ENCODE measurements at places on chromosomes 5 and 9. TPM values are rescaled to one million over a fixed set of nuclear protein-coding genes. Genes with fewer than 3 reads are reported as not detected.

DNA sequence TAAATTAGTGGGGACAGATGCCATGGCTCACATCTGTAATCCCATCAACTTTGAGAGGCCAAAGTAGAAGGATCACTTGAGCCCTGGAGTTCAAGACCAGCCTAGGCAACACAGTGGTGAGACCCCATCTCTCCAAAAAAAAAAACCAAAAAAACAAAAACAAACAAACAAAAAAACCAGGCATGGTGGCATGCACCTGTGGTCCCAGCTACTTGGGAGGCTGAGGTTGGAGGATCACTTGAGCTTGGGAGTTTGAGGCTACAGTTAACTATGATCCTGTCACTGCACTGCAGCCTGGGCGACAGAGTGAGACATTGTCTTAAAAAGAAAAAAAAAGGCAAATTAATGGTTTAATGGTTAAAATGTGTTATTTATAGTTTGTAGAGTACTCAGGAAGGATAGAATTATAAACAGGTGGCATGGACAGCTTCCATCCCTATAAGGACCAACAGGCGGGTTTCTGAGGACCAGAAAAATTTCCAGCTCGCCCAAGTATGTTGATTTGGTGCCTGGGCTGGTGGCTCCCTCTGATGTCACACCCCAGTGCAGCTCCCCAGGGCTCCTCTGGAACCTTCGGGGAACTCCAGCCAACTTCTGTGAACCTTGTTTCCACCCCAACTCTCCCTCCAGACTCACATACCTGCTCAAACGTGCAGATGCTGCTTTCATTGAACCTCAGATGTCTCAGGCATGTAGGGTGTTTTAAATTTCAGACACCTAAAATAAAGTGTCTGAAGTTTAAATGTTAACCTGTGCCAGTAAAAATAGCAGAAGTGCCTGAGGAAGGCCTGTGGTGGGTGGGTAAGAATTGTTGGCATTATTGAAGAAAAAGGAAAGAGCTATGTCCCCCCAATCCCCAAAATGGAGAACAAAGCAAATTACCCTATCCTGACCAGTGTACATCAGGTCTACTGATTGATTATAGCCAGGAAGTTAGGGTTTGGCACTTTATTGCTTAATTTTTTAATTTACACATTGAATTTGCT lies 69.0 kb downstream of the TRIO start:
- no peaks in the 10 kb centered on the region for H3K36me3 ChIP-seq
- H3K27ac ChIP-seq: no peak overlapping the region
- no peak overlapping the region for H3K4me3 ChIP-seq
- H3K4me1 ChIP-seq: peaks cover 37% of the 10 kb centered on the region
- DNase-seq: no peak
- H3K27me3 ChIP-seq: no peaks in the 10 kb centered on the region

DNA sequence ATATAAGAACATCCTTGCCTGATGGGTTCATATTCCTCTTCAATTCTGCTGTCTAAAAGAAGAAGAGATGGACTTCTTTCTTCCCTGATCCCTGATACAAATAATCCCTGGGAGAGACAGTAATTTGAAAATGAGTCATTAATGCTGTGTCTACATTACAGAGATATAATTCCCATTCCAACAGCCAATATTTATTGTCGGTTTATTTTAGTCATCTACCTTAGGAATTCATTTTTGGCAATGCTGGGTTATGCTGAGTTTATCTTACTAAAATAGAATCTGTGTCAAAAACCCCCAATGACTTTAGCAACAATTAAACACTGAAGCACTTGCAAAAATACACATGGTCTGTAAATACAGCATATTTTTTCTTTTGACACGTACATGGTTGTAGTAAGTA lies 23.9 kb downstream of the ZNF474 start:
- H3K27me3 ChIP-seq: no peaks in the 10 kb centered on the region
- H3K27ac ChIP-seq: no peak overlapping the region
- H3K36me3 ChIP-seq: no peaks in the 10 kb centered on the region
- no peak for DNase-seq

Gene ARL14EPL
- total RNA-seq: not detected

GRCh38 chr5:179769271-179769670 lies 24.5 kb upstream of the LTC4S start:
- H3K27me3 ChIP-seq: no peaks in the 10 kb centered on the region
- peaks cover 11% of the 10 kb centered on the region for H3K4me1 ChIP-seq
- H3K36me3 ChIP-seq: peaks cover 91% of the 10 kb centered on the region
- no peak overlapping the region for H3K27ac ChIP-seq

Gene C7
- 89.2 TPM for total RNA-seq

Gene SLC6A19
- not detected for total RNA-seq

Measured in heart left ventricle (tissue), 16 donors.